Skeletal muscle tissue (tissue), 5 donors: ENCODE measurements at places on chromosomes 7 and 10. TPM values are rescaled to one million over a fixed set of nuclear protein-coding genes. Genes with fewer than 3 reads are reported as not detected.

Gene LEP
- under 0.01 TPM for total RNA-seq

Gene AGMO
- total RNA-seq: 3.1 TPM

Gene PIP
- not detected for total RNA-seq

Gene CYP2W1
- not detected for total RNA-seq

Gene OPTN
- total RNA-seq: 13.0 TPM

Gene CFAP46
- total RNA-seq: not detected

Gene LRIT1
- not detected for total RNA-seq

Gene KEL
- total RNA-seq: 3.1 TPM

Gene ADO
- total RNA-seq: 16.7 TPM

Gene GIMAP4
- total RNA-seq: 25.6 TPM

Gene OR2A1
- total RNA-seq: under 0.01 TPM

Gene CCDC146
- total RNA-seq: 16.7 TPM

Gene PSAP
- total RNA-seq: 369 TPM

Gene GNGT1
- not detected for total RNA-seq

Gene DMTF1
- 50.1 TPM for total RNA-seq

Gene PITX3
- 4.2 TPM for total RNA-seq

Gene MYH16
- total RNA-seq: not detected

Gene GPR146
- 5.2 TPM for total RNA-seq
